ENCODE measurements at places on chromosomes 6 and 20.

DNA sequence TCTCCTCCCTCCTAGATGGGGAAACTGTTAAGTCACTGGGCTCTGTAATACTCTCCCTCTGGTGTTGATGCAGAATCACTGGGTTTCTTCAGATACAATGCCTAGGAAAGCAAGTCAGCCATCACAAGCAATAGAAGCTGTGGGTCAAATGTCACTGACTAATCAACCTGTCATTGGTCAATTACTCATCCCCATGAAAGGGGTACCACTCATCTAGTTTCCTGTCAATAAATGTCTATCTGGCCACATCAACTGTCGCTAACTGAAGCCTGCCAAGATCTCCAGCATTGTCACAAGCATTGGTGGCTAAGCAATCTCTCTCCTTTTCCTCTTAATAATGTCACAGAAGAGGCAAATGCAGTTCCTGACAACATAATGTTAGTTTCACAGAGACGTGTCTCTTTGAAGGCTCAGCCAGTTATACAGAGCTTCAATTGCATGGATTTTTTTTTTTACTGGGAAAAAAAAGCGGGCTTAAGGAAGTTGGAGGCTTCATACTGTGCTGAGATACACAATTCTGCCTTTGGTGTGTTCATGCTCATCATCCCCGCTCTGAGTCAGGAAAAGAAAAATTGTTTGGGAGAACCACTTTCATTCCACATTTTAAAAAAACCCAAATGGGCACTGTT, 355.9 kb downstream of the BTBD9 start:
- DNase-seq: no peak

GRCh38 chr20:5188736-5189135, 61.9 kb downstream of the CDS2 start:
- DNase-seq: no peak

- DNase-seq: no peak
These were observed 19.2 kb upstream of the TBC1D22B start for GRCh38 chr6:37238381-37238780.

DNA sequence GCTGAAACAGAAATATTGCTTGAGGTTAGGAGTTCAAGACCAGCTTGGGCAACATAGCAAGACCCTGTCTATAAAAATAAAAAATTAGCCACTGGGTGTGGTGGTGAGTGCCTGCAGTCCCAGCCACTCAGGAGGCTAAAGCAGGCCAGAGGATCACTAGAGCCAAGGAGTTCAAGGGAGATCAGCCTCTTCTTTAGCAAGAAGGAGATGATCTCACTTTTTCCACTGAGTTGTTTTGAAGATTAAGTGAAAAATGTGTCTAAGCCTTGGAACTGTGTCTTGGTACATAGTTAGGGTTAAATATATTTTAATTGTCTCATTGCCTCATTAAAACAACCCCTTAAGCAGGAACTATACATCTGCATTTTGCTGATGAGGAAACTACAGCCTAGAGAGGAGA, 279.0 kb upstream of the ZFP64 start:
- DNase-seq: no peak

- no peak for DNase-seq
These were observed 734 bp downstream of the FAM110A start for GRCh38 chr20:834151-834746.

DNA sequence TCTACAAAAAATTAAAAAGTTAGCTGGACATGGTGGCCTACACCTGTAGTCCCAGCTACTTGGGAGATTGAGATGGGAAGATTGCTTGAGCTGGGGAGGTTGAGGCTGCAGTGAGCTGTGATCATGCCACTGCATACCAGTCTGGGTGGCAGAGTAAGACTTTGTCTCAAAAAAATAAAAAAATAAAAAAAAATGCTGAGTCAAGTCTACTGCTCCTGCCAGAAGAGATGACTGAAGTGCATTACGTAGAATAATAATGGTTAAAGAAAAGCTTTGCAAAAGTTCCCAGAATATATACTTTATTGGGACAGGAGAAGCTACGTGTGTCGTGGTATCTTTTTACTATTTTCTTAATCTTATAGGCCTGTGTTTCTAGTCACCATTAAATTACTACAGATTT, 125.3 kb downstream of the SLC16A10 start:
- DNase-seq: no peak

GRCh38 chr6:51153109-51153508, 334.4 kb downstream of the TFAP2B start:
- DNase-seq: no peak

DNA sequence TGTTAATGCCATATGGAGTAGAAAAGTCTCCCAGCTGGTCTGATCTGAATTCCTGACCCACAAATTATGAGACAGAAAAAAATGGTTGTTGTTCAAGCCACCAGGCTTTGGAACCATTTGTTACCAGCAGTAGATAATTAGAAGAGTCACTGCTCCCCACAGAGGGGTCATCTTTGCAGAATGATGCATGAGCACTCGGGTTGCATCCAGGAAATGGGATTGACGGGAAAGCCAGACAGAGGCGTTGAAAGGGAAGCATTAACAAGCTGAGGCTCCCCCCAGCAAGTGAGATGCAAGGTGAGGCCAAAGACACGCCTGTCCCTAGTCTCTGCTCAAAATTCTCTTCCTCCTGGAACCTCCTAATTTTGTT, 182.5 kb downstream of the SYNDIG1 start:
- no peak for DNase-seq

GRCh38 chr6:167349631-167350274, 24.9 kb downstream of the TTLL2 start:
- DNase-seq: no peak

GRCh38 chr6:142542704-142543233, 241.0 kb downstream of the ADGRG6 start:
- no peak for DNase-seq

DNA sequence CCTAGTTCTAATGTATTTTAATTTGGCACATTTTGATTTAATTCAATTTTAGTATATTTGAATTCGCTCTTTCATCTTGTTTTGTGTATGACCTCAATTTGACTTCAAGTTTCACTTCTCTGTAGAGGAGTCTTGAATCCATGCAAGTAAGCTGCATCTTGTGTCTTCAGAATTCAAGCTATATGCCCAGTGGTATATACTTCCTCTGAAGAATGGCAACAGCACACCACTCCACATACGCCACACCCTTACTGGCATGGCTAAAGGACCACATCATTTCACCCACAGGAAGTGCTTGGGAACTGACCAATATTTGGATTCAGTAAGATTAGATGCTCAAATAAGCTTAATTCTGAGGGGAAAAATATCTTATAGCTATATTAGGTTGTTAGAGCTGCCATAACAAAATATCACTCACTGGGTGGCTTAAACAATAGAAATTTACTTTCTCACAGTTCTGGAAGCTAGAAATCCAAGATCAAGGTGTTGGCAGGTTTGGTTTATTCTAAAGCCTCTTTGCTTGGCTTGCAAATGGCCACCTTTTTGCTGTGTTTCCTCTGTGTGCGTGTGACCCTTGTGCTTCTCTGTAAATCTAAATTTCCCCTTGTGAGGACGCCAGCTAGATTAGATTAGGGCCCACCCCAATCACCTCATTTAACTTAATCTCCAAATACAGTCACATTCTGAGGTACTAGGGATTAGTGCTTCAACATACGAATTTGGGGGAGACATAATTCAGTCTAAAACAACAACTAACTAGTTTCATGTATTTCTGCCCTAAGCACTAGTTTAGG, 2.8 kb upstream of the ASF1A start:
- DNase-seq: peak; percentile 39

DNA sequence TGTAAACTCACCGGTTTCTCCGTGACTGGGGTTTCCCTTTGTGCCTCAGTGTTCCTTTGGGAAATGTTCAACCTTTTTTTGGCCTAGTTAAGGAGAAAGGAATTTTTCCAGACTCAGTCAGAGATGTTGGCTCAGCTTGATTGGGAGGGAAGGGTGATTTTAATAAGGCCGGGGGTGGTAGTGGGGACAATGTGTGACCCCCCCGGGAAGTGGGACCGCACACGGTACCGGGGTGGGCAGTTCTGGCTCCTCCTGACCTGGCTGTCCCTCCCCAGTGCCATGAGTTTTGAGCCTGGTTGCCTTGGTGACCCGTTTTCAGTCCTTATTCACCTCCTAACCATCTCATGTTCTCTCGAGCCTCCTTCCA, 132.7 kb downstream of the SNX5 start:
- DNase-seq: no peak

DNA sequence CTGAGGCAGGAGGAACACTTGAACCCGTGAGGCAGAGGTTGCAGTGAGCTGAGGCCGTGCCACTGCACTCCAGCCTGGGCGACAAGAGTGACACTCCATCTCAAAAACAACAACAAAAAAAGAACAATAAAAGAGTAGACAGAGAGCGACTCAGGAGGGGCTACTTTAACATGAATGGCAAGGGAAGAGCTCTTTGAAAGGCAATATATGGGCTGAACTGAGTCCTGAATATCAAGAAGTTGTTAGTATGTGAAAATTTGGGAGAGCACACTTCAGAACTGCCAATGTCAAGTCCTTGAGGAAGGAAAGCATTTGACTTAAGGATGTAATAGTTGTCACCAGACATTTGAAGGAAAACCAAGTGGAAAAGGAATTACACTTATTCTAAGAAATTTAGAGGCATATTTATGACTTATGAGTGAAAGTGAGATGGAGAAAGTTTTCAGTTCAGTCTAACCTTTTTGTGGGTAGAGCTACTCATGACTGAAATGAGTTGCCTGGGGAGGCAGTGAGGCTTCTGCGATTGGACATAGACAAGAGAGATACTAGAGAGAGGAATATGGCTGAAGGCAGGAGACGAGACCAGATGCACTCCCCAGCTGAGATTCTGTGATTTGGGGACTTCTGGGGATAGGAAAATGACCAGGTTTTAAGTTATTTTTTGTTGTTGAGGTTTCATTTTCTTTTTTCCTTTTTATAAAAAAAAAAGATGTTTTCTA, 48.6 kb upstream of the SLC16A10 start:
- no peak for DNase-seq

GRCh38 chr6:165468340-165469235, 159.2 kb upstream of the C6orf118 start:
- DNase-seq: no peak

GRCh38 chr20:55761797-55762196, 243.5 kb downstream of the CBLN4 start:
- DNase-seq: no peak

DNA sequence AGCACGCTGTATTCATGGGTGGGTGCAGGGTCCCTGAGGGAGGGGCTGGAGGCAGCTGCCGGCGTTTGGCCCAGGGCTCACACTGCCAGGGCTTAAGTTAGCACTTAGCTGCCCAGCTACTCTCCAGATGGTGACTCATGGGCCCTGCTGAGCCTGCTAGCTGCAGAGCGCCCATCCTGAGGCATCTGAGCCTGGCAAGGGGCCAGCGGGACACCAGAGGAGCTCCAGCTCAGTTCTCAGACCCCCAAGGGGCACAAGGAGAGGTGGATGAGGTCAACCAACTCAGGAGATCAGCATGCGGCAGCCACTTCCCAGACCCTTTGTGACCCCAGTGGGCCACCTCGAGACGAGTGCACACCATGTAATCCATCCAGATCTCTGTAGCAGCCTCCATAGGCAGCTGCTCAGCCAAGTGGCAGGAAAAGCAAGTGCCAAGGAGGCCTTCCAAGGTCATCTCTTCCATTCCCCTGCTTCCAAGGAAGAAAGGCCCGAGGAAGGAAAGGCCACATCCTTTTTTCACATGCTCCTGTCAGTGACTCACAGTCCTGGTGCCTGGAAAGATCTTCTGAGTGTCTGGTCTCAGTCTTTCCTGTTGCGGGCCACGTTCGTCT, 35.3 kb downstream of the FOXP4 start:
- no peak for DNase-seq

DNA sequence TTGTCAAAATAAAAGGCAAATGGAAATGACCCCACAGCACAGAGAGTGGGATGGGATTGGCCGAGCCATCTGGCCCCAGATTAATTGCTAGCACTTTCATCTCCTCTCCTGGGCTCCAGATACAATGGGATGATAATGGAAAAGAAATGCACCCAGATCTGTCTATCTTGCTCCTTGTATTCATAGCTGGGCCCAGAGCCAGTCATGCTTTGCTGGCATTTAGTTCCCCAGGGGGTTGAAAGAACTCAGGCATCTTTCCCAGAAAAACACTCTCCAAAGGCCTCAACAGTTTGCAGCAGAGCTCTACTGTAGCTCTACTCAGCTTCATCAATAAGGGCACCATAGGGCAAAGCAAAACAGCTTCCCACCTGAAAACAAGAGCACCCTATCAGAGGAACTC, 116.0 kb upstream of the FOXA2 start:
- no peak for DNase-seq

- no peak for DNase-seq
These were observed 4.1 kb downstream of the GMNN start for GRCh38 chr6:24778878-24779277.

GRCh38 chr6:10749734-10750133, 2.1 kb downstream of the TMEM14B start:
- DNase-seq: no peak

- DNase-seq: no peak
These were observed 233.3 kb upstream of the ECI2 start for GRCh38 chr6:4368649-4369048.

GRCh38 chr20:33835615-33836172, 24.5 kb downstream of the CHMP4B start:
- DNase-seq: no peak

- DNase-seq: no peak
These were observed 17.7 kb upstream of the RIPOR3 start for GRCh38 chr20:50708845-50709635.

DNA sequence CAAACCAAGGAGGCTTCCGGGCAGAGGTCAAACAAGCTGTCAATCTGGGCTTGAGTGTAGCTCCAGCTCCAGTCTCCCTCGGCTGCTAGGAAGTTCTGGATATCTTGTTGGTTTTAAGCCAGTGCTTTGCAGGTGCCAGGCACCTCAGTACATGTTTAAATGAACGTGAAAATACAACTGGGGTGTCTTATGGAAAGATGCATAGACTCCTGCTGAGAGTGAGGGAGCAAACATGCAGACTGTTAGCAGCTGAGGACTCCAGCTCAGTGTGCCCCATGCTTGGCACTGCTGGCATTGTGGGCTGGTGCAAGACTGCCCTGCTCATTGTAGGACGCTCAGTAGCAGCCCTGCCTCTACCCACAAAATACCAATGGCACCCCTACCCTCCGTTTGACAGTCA, 28.5 kb downstream of the ERMARD start:
- DNase-seq: no peak

GRCh38 chr20:38872491-38873049, 53.6 kb upstream of the FAM83D start:
- no peak for DNase-seq

DNA sequence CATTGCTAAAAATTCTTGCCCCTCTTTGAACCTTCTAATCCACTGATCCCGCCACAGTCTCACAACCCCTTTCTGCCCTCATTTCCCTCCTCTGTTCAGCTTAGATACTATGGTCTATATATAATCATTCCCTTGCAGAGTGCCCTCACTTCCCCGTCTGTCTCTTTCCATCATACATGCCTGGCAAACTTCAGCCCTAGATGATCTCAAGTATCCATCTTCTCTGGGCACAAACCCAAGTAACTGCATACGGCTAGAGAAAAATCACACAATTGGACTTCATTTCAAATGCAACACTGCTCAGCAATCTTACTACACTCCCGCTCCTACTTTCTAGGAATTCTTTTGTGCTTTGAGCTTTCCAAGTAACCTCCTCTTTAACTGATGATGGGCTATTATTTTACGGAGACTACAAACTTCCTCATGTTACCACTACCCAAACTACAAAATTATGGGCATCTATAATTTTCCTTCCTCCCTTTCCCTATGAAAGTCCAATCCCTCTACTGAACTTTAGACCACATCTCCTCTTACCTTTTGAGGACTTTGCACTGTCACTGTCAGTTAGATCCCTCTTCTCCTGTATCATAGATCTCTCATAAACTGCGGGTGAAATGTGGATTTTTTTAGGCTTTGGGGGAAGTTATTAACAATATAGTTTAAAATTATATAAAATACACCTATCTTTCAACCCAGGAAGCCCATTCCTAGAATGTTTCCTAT, 135.6 kb downstream of the BTBD9 start:
- DNase-seq: no peak
